Smooth muscle cell of trachea (primary cell): ENCODE measurements at places on chromosomes 11 and 22. TPM values are rescaled to one million over a fixed set of nuclear protein-coding genes. Genes with fewer than 3 reads are reported as not detected.

Gene OSBP2
- 1.3 and 1.7 TPM in 2 replicates for total RNA-seq

Gene FGF19
- not detected in 2 replicates for total RNA-seq

Gene CALCA
- not detected in 2 replicates for total RNA-seq

Gene MOB2
- 22.3 and 30.6 TPM in 2 replicates for total RNA-seq

Gene CERK
- 28.2 and 47.3 TPM in 2 replicates for total RNA-seq

Gene DHCR7
- total RNA-seq, result 37.2 and 44.8 TPM in 2 replicates

Gene PNPLA3
- total RNA-seq, result 6.3 and 9.9 TPM in 2 replicates

Gene PATE2
- 0.29 and 0.66 TPM in 2 replicates for total RNA-seq

Gene OR8D1
- total RNA-seq, result not detected in 2 replicates

Gene GPHA2
- total RNA-seq, result not detected in 2 replicates
